IPS DF 19.7 (cell line): ENCODE measurements at places on chromosomes 6 and 20.

GRCh38 chr6:3654898-3655297 lies 96.6 kb downstream of the PXDC1 start:
- DNase-seq, result no peak

DNA sequence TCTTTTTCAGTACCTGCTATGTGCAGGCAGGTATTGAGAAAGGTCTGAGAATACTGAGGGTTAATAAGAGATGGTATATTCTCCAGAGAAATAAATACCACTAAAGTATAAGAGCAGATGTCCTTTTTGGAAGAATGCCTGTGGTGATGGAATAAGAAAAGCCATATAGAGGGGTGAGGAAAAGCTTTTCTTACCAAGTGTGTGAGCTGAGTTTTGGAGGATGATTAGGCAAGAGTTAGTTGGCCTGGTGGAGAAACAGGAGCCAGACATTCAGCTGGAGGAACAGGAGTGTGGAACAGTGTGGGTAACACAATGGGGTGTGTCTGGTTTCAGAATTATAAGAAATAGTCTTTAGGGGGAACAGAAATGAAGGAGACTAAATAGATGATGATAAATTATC lies 19.9 kb downstream of the ZNF451 start:
- no peak for DNase-seq

GRCh38 chr6:160013987-160014868 lies 45.3 kb downstream of the IGF2R start:
- DNase-seq, result no peak

- no peak for DNase-seq
Measured at GRCh38 chr6:1226277-1227099, 85.4 kb upstream of the FOXQ1 start.
